WTC11 (cell line): ENCODE measurements at places on chromosomes 12 and 14.
A peak's percentile ranks its signal among the peaks of the same experiment; 100 is the strongest.

GRCh38 chr12:49019443-49020324 is 1.1 kb upstream of the PRKAG1 start:
- DNase-seq, result peak; percentile 58

GRCh38 chr12:78540606-78541336 is 323.8 kb upstream of the SYT1 start:
- DNase-seq, result no peak

DNA sequence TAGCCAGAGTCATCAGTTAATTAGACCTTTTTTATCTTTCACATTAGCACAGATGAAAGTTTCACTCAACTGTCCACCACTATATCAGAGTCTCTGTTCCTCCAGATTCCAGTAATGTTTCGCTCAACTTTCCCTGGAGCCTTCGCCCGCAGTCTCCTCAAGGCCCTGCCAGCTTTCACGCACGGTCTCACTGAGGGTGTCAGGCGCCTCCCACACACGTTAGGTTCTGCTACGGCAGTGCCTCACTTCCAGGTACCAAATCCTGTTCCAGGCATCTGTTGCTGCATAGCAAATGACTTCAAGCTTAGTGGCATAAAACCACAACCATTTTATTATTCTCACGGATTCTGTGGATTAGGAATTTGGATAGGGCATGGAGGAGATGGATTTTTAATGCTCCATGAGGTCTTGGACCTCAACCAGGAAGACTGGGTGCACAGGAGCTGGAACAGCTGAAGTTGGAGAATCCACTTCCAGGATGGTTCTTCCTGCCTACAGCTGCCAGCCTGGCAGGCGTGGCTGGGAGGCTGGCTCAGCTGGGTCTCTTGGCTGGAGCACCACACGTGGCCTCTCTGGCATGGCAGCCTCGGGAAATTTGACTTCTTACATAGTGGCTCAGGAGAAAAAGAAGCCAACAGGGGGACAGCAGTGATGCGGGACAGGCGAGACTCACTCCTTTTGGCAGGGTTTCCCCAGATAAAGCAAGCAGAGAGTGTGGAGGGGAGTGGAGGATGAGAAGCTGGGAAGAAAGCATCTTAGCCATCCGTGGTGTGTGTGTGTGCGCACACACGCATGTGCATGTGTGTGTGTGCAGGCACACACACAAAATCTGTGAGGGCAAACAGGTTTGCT is 21.3 kb upstream of the BCDIN3D start:
- DNase-seq, result no peak

DNA sequence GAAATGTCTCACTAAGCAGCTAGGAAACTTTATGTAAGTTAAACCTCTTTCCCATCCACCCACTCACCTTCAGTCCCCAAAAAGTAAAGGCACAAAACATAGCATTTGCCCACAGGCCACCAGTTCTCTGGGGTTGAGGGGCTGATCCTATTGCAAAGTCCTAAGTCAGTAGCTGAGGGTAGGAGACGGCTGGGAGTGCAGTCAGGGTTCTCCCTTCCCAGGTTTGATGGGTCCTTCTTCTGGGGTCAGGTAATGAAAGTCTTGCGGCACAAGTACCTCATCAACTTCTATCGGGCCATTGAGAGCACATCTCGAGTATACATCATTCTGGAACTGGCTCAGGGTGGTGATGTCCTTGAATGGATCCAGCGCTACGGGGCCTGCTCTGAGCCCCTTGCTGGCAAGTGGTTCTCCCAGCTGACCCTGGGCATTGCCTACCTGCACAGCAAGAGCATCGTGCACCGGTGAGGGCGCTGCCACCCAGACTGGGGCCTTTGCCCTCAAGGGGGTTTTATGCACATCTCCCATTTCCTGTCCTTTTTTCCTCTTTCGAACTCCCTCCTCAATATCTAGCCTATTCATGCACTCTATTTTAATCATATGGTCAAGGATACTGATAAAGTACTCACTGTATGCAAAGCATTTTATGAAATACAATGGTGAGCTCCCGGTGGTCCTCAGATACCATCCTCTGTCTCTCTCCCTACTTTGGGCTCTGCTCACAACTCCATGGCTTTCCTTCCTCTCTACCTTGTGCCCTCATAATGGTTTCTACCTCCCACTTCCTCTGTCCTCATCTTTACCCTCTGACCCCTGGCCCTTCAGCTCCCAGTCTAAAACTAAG is 986 bp downstream of the TSSK4 start:
- DNase-seq, result no peak

DNA sequence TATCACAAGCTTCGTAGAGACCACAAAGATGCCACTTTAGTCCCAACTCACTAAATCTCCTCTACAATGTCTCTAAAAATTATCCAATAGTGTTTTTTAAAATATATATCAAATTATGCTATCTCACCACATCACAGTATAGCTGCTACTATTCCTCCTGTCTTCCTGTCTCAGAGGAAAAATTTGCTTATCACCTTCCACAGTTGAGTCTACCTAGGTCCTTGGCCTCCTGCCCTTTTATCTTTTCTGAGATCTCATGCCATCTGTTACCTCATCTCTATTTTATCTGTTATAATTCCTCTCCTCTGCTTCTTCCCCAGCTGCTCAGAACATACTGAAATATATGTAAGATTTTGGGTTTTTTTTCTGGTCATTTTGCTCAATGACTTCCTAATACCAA is 568.2 kb downstream of the DIO2 start:
- DNase-seq, result no peak
